Activated naive CD4-positive, alpha-beta T cell treated with Interleukin-2 at 50 U/mL for 16 hours (primary cell): ENCODE measurements at places on chromosomes 5 and 9.

DNA sequence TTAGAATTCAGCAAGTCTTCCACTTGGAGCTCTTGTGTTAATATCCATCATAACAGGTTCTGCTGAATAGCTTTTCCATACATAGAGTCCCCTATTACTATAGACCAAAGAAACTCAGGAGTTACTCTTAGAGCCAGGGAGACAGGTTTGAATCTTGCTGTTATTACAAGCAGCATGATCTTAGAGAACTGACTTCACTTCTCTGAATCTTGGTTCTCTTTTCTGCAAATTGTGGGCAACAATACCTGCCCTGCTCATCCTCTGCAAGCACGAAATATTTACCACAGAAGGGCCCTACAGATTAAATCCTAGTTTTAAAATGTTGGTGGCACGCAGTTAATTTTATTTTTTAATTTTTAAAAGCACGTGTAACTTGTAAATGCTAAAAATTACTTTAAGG lies 111.7 kb downstream of the TLR4 start:
- DNase-seq: no peak

GRCh38 chr5:133552925-133553525 lies 59.3 kb downstream of the FSTL4 start:
- DNase-seq: peak; percentile 52

DNA sequence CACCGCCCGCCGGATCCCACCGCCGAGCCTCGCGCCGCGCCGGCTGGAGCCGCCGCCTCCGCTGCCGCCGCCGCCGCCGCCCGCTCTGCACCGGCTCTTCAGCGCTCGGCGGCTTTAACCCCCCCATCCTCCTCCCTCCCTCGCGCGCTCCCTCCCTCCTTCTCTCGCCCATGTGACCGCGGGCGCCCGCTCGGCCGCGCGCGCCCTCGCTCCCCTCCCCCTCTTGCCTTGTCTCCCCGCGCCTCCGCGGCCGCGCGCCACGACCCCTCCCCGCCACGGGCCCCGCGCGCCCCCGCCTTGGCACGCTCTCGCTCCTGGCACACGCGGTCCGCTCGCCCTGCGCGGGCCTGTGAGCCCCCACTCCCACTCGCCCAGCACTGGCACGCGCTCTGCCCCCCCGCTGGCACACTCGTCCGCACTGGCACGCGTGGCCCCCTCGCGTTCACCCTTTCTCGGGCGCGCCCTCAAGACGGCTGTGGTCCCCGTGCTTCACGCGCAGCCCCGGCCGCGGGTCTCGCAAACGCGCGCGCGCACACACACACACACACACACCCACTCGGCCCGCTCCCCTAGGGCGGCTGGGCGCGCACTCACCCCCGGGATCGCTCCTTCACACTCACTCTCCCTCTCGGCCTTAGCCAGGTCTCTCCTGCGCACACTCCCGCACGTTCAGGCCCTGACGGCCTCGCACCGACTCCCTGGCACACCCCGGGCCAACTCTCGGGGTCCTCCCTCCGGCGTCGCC lies at the start of gene CNTFR:
Gene CNTFR, minus strand, starts transcription at position 89 of the 745 bp plus-strand sequence. CDS start 20,743 bp downstream, outside the sequence.
- DNase-seq: peak; percentile 12

GRCh38 chr5:159403906-159404681 lies 73.8 kb upstream of the IL12B start:
- no peak for DNase-seq

DNA sequence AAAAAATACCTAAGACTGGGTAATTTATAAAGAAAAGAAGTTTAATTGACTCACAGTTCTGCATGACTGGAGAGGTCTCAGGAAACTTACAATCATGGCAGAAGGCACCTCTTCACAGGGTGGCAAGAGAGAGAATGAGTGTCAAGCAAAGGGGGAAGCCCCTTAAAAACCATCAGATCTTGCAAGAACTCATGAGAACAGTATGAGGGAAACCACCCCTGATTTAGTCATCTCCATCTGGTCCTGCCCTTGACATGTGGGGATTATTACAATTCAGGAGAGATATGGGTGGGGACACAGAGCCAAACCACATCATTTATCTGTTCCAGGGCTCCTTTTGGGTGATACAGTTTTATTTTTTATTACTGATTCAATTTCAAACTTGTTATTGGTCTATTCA lies 23.2 kb upstream of the ADAMTS16 start:
- DNase-seq: no peak

GRCh38 chr5:68395926-68396511 lies 180.5 kb downstream of the PIK3R1 start:
- no peak for DNase-seq

- DNase-seq: no peak
Measured at GRCh38 chr9:113633782-113634595, 170.5 kb downstream of the RGS3 start.

DNA sequence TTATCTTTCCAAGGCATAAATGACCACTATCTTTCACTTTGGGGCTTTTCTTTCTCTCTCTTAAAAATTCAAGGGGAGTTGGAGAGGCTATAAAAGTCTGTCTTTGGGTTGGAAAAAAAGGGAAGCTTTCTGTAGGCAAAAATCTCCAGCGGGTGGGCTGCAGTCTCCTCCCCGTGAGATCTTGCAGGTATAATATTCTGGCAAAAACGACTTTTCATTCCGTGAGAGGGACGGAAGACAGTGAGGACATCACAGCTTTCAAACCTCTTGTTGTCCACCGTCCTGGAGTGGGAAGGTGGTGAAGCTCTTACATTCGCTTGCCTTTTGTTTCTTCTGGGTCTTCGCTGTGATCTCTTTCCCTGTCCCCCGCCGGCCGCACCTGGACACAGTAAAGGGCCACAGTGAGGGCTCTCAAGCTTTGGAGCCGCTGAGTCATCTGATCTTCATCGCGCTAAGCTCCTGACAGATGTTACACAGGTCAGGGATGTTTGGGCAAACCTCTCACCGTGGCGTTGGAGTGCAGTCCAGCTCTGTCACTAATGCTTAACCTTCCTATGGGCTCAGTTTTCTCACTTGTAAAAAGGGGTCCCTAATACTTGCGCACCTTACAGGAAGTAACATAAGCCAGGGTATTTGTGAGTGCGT lies 61.9 kb upstream of the MEGF10 start:
- no peak for DNase-seq

GRCh38 chr9:37105234-37105633 lies 15.1 kb upstream of the ZCCHC7 start:
- DNase-seq: no peak

- DNase-seq: no peak
Measured at GRCh38 chr9:85008215-85008614, 338.7 kb downstream of the NTRK2 start.

DNA sequence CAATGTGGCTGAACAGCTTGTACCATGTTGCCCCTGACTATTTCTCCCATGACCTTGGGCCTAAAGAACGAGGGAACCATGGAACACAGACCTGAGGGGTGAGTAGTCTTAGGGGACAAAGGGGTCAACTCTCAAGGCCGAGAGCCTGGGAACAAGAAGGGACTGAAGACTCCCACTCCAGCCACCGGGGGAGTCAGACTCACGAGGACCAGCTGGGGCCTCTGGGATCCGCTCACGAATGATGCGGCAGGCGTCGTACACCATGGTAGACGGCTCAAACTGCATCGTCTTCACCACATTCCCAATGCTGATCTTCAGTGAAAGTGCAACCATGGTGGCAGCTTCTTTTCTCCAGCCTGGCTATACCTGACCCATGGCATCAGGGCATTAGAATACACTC lies 6.6 kb downstream of the TLN1 start:
- no peak for DNase-seq

DNA sequence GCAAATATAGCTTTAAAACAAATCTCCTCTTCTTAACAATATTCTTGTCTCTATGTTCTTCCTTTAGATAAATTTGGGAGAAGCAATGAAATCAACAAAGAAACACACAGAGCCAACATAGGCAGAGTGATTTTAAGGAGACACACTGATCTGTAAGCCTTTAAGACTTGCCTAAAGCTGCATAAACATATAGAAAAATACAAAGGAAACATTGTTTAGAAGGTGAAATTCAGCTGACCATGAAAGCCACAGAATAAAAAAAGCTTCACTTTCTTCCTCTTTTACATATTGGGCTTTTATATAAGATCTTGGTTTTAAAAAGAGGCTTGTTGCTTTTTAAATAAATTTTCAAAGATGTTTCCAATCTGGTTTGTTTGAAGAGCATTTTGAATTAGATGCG lies 1277.5 kb downstream of the EFNA5 start:
- DNase-seq: no peak

DNA sequence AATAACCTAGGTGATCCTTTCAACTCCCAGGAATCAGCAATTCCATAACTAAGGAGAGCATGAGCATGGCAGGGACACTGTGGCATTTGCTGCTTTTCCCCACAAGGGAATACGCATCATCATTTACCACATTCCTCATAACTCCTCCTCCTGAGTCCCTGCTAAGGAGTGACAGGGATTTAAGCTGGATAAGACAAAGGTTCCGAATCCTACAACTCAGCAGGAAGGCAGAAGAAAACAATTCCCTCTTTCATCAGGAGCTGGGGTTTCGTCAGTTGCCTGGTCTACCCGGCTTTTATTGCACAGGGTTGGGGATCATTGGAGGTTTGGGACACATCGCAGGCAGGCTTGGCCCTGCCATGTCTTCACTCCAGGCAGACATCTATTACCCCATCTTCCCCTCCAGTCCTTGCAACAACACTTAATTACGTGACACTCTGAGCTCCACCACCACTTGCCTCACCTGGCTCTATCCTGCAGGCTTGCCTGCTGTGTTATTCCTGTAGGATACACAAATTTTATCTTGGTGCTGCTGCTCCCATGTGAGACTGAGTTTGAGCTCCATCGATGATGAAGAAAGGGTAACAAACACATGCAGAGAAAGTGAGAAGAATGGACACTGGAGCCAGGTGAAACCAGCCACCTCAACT lies 563.0 kb upstream of the KLF4 start:
- no peak for DNase-seq

GRCh38 chr5:53873235-53873634 lies 312.8 kb downstream of the NDUFS4 start:
- no peak for DNase-seq

DNA sequence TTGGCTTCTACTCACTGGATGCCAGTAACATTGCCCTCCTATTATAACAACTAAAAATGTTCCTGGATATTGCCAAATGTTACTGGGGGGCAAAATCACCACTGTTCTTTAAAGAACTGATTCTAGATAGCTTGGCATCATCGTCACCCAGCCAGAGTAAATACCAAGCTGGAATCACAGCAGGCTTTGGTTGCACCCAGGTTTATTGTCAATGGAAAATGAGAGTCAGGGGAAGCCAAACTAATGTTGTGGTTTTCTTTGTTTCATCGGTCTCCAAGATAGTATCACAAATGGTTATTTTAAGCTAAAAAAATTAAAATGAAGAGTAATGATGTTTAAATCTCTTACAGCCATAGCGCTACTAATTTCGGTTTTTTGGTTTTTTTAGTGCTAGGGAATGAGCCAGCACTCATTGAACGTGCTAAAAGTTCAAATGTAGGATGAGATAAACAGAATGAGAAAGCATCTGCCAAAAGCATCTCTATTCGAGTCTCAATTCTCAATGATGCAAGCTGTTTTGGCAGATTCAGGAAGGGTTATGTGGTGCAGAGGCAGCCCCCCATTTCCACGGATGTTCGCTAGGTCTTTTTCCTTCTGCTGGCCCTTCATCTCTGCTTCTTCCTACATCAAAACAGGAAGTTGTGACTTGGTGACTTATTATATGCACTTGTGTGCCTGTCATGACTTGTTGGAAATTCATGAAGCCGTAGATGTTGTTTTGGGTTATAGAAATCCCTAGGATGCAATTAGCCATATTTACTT lies 558.0 kb downstream of the EBF1 start:
- no peak for DNase-seq

GRCh38 chr9:82571540-82571939 lies 491.4 kb downstream of the RASEF start:
- no peak for DNase-seq

- no peak for DNase-seq
Measured at GRCh38 chr5:174545926-174546325, 178.5 kb upstream of the MSX2 start.

GRCh38 chr5:132674671-132675506 lies 1.1 kb downstream of the IL4 start:
- no peak for DNase-seq

- DNase-seq: no peak
Measured at GRCh38 chr9:96073531-96074480, 198.3 kb downstream of the ERCC6L2 start.

DNA sequence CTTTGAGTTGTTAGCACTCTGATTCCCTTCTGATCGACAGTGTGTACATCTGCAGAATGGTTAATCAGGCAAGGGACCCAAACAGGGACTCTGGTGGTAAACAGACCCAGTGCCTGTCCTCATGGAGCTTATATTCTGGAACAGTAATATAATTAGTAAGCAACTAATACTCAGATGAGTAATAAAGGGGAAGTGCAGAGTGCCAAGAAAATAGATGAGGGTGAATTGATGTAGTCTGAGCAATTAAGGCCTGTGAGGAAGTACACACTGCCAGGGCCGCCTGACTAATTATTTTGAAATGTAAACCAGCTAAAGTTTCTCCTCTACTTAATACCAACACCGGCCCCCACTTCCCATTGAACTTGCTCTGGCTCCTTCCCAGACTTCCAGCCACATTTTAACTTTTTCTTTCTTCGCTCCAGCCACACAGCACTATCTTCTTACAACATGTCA lies 4.2 kb downstream of the DHX29 start:
- no peak for DNase-seq

GRCh38 chr9:137685741-137686420 lies 67.1 kb downstream of the EHMT1 start:
- DNase-seq: no peak

DNA sequence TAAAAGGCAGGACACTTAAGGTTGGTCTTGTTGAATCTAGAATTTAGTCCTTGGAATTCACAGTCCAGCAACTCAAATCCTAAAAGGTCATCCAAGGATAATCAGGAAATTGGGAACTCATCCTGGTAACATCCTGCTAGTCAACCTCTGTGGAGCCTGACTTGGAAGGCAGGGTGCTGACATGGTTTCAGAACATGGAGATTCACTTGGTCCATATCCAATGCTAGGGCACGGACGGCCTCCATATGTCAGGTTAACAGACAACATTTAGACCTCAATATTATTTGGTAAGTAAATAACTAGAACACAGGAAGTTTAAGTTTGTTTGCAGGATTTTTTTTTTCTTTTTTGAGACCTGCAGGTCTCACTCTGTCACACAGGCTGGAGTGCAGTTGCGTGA lies 783 bp upstream of the DNAH5 start:
- DNase-seq: no peak

- DNase-seq: no peak
Measured at GRCh38 chr5:66904189-66904588, 292.4 kb downstream of the CD180 start.

GRCh38 chr5:136819526-136820302 lies 454.4 kb upstream of the TRPC7 start:
- DNase-seq: no peak
